Naive thymus-derived CD8-positive, alpha-beta T cell (primary cell): ENCODE measurements at places on chromosomes 7 and 10.

DNA sequence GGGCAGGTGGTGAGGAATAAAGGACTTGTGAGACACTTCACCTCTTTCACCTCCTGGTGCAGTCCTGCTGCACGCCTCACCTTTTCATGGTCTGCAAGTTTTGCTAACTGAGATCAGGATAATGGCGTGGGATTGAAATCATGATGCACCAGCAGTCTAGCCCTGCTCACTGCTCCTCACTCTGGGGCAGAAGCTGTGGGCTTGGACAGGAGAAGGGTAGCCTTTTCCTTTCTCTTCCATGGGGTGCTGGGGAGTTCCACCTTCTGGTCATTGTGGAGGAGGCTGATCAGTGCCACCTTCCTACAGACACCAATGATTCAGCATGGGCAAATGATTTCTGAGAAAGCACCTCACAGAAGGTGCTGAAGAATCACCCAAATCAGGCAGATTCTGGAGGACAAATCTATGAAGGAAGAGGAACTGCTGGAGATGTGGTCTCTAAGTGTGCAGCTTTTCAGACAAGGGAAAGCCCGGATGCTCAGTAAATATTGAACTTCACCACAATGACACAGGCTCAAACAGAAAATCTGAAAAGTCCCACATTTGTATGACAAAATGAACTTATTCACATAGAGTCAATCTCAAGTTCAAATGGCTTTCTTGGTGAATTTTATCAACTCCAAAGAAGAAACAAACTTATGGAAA is 19.7 kb downstream of the MBL2 start:
- no peak for DNase-seq

DNA sequence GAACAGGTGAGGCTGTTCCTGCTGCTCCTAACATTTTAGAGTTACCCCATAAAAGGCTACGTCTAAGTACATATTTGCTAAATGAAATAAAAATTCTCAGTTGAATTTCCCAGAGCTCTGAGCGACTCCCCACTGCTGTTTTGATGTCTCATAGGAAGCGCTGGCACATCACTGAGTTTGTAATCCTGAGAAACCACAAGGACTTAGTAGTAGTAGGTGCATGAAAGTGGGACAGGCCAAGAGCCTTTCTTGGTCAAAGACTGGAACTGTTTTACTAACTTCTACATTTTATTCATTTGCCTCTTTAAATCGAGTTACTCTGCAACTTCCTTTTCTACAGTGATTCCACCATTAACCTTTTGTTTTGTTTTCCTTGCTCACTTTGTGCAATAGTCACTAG is 85.9 kb downstream of the XPNPEP1 start:
- DNase-seq, result no peak

- DNase-seq, result no peak
These were observed 39.2 kb upstream of the RPA3 start for GRCh38 chr7:7757576-7757975.

DNA sequence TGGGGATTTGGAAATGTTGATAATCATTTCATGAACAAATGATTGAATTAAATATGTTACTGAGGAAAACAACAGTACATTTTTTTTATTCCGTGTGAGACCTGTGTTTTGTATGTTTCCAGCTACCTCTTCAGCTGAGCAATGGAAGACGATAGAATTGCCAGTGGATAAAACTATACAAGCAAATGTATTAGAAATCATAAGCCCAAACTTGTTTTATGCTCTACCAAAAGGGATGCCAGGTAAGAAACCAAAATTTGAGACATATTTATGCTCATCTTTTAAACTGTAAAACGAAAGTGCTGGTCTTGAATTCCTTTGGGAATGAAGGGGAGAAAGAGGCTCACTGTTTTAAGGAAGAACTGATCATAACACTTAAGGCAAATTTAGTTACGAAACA is 17.8 kb upstream of the VWA2 start:
- no peak for DNase-seq

GRCh38 chr10:1213252-1214070 is 157.3 kb downstream of the WDR37 start:
- DNase-seq, result no peak

- DNase-seq, result no peak
These were observed 6.7 kb upstream of the PRSS37 start for GRCh38 chr7:141847996-141848395.

DNA sequence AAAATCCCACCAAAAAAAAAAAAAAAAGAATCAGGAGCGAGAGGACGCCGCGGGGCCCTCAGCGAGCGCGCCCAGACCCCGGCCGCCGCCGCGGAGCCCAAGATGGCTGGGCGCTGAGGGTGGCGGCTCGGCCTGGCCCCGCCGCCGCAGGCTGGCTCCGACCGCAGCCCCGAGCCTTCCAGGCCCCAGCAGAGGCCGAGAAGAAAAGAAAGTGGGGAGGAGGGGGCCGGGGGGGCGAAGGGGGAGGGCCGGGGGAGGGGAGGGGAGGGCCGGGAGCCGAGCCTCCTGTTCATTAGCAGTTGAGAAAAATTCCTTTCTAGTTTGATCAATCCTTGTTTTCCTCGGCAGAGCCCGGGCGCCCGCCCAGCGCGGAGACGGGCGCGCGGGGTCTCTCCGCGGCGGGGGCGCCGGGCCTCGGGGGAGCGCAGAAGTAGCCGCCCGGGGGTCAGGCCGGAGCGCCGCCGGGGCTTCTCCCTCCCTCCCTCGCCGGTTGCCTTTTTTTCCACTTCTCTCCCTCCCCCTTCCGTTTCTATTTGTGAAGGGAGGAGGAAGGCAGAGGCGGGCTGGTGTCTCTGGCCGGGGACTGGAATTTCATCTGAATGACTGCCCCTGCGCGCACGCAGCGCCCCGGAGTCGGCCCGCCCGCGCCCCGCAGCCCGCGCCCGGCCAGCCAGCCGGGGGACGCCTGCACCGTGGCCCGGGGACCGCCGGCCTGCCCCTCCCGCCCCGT is 778 bp upstream of the TRIM8 start:
- DNase-seq, result peak; percentile 26

DNA sequence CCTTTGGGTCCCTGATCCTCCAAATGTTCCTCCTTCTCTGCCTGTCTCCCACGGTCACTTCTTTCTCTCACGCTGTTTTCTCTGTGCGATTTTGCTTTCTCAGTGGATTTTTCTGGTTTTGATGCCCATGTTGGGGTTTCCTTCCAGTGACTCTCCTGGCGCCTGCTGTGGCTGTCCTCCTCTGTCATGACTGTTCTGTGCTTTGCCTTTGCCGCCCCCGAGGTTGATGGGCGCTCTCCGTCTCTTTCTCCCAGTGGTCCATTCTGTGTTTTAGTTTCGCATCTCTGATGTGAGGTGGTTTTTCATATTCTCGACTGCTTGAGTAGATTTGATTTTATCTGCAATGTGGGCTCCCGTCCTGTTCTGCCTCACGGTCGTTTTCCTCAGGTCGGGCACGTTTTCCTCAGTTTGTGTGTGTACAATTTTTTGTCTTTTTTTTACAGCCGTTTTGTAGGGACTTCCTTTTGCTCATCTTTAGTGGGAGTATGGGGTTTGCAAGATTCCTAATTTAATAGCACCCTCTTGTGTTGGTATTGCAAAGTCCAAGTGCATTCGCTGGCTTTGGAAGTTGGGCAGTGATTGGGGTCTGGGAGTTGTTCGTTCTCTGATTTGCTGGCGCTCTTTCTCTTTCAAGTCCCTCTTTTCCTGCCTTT is 100.0 kb downstream of the INPP5A start:
- DNase-seq, result no peak

- DNase-seq, result no peak
These were observed 59.3 kb upstream of the APBB1IP start for GRCh38 chr10:26378861-26379294.

DNA sequence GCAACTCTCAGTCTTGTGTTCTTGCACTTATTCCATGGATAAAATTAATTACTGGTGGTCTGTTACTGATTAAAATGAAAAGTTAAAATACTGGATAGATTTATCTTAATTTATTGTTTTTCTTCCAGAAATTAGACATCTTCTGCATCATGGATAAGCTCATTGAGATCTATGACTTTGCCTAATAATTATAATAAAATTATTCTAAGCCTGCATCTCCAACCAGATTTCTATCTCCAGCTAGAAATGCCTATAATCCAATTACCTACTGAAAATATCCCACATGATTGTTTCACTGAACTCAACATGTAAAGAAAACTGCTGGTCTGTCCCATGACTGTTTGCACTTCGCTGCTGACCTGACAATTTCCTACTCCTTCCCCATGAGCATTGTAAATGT is 88.3 kb upstream of the ACBD5 start:
- no peak for DNase-seq

DNA sequence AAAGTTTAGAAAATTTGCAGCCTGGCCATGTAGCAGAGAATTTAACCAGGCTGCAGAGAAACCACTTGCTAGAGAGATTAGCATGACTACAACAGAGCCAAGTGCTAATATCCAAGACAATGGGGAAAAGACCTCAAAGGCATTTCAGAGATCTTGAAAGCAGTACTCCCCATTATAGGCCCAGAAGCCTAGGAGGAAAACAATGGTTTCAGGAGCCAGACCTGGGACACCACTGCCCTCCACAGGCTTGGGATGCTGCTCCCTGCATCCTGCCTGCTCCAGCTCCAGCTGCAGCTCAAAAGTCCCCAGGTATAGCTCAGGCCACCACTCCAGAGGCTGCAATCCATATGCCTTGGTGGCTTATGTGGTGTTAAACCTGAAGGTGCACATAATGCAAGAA is 101.5 kb upstream of the TMEM72 start:
- no peak for DNase-seq

GRCh38 chr10:96494694-96495093 is 19.0 kb downstream of the TLL2 start:
- no peak for DNase-seq

DNA sequence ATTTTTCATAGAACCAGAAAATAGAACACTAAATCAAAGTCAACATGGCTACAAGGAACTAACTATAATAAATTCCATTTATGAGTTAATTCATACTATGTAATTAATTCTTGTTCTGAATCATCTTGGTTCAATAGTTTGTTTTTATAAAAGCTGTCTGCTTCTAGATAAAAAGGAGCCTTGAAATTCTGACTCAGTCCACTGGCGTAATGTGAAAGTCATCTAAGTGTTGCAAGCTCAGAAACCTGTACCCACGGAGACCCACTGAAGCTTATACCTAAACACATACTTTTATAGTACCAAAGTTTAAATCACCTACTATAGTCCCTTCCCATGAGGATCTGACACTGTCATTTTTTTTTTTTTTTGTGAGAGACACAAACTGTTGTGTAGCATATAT is 489.4 kb downstream of the SEMA3D start:
- no peak for DNase-seq

- DNase-seq, result no peak
These were observed 52.4 kb downstream of the ELAPOR2 start for GRCh38 chr7:87007038-87007437.

- no peak for DNase-seq
These were observed 20.1 kb downstream of the ITGB1 start for GRCh38 chr10:32937911-32938424.

- no peak for DNase-seq
These were observed 86.3 kb downstream of the PLPP4 start for GRCh38 chr10:120543291-120543690.

DNA sequence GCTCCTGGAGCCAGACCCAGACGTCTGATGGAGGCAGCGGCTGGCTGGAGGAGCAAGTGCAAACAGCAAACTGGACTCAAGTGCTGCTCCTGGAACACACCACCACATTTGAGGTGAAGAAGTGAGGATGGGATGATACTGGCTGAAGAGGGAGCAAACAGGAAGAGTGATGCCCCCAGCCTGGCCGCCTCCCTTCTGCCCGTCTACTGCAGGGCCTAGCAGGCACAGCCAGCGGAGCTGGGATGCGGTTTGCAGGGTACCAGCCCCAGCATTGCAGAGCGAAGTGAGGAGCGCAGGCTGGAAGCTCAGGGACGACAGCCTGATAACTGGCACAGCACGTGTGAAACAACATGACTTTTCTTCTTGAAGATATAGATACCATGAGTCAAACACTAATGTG is 111.8 kb upstream of the ZNF32 start:
- no peak for DNase-seq

- DNase-seq, result no peak
These were observed 66.0 kb upstream of the HDAC9 start for GRCh38 chr7:18429547-18429946.

- DNase-seq, result no peak
These were observed 32.2 kb downstream of the PLXDC2 start for GRCh38 chr10:19848226-19848985.

- DNase-seq, result no peak
These were observed 9.4 kb downstream of the BLNK start for GRCh38 chr10:96261930-96262329.

GRCh38 chr7:16535500-16535899 is 8.9 kb downstream of the LRRC72 start:
- no peak for DNase-seq

DNA sequence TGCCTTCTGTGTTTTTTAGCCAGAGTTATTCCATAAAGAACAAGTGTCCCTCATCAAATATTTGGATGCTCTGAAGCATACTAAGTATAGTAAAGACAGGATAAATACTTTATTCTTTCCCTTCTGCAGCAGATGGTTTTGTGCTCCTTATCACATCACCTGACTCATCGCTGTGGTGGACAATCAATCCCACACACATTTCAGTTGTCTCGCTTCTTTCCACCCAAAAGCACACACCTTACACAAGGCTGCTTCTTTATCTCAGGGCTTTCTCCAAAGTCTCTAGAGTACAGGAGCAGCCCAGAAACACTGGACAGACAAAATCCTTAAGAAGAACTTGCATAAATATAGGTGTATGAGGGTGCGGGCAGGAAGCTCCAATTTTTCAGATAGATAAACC is 43.4 kb downstream of the IGF2BP3 start:
- no peak for DNase-seq

- DNase-seq, result no peak
These were observed 147.3 kb downstream of the NRCAM start for GRCh38 chr7:108308903-108309302.
